ENCODE measurements at places on chromosomes 12 and 14.
A peak's percentile ranks its signal among the peaks of the same experiment; 100 is the strongest.

DNA sequence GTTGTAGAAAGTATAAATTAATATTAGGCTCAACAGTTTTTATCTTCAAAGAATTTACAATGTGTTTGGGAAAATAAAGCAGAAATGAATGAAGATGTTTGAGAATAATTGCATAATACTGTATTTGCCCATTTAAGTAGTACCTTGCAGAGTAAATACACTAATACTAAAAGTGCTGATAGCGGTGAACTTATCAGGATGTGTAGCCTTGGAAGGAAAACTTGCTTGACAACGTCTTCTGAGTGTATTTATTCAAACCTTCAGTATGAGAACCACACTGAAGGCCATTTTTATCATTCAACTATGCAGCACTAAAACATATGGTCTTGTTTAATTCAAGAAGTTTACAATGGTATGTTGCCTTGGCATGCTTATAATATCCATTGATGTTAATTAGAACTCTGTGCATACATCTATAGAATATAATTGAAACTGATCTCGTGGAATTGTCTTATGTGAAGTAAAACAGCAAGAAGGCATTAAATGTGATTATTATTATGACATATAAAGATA is 41.3 kb downstream of the MSRB3 start:
- DNase-seq, result no peak

GRCh38 chr12:52211716-52212585 is 20.1 kb upstream of the KRT80 start:
- peak; percentile 38 for DNase-seq

- DNase-seq, result no peak
Measured at GRCh38 chr12:44999355-44999754, 51.5 kb downstream of the DBX2 start.

- DNase-seq, result peak; percentile 95
Measured at GRCh38 chr14:22986508-22987054, 4.2 kb upstream of the AJUBA start.

DNA sequence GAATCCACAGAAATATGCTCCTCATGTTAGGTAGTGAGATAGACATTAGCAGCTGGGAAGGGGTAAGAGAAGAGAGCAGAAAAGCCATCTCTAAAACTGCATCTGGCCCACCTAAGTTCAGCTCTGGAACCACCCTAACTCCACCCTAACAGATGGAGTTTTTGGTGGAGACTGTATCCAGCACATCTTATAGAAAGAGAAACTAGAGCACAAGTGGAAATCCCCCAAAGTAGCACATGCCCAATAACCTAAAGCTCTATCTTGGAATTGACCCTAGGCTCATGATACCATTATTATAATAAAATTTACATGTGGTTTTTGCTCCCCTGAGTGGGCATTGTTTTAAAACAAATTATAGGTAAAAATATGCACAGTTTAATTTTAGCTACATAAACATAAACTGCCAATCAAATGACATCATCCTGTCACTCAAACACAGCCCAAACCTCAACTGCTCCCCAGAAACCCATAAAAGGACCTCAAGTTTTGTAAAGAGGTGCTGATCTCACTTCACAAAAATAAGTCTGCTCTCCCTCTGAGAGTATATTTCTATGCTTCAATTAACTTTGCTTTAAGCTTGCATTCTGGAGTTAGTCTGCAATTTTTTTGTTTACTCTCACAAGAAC is 206.4 kb downstream of the PIK3C2G start:
- no peak for DNase-seq

DNA sequence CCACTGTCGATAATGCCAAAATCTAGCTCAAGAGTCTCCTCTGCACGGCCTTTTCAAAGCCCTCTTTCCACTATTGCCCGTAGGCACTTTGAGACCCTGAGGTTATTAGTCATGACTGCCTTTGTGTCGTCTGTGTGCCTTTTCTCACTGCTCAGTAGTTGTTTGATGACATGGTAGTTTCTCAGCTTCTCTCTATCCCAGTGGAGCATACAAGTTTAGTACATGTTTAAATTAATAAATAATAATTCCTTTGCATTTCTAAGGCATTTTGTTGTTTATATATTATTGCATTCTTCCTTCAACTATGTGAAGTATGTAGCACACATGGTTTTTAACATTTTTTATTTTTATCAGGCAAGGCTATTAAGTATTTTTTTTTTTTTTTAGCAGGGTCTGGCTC is 458.1 kb downstream of the PCNX1 start:
- DNase-seq, result no peak

DNA sequence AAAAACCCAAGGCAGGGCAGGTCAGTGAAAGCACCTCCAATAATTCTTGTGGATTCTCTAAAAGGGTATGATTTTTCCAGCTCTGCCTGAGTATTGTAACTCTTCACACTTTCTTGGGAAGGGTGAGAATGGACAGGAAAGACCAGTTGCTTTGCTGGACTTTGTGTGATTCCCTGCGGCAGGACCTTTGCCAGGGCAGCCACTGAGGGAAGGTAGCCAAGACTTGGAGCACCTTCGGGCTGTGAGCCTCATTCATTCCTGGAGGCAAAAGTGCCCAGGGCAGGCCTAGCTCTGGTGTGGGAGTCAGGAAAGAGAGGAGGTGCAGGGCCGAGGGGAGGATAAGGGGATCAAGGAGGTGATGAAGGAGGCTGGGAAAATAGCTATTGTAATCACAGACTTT is 80.2 kb downstream of the VCPKMT start:
- DNase-seq, result no peak

- DNase-seq, result no peak
Measured at GRCh38 chr14:90970167-90970600, 90.3 kb downstream of the RPS6KA5 start.

DNA sequence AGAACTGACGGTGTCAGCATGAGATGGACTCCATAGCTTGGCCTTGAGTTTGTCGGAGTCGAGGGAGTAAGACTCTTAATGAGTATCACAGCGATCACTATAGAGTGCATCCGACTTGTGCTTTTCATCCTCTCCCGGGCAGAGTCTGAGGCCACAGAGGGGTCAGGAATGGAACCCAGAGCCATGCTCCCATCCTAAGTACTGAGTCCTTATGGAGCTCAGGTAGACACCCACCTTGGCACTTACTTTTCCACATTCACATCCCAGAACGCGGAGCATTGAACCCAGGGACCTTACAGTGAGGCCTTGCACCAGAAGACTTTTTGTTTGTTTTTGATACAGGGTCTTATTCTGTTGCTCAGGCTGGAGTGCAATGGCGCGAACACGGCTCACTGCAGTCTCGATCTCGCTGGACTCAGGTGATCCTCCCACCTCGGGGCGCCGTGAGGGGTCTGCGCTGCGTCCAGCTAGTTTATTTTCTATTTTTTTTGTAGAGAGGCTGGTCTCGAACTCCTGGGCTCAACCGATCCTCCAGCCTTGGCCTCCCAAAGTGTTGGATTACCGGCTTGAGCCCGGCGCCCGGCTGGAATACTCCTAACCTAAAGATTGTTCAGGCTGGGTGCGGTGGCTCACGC is 719 bp upstream of the SRSF9 start:
- no peak for DNase-seq

- no peak for DNase-seq
Measured at GRCh38 chr12:26062566-26062965, 62.3 kb downstream of the BHLHE41 start.

- DNase-seq, result no peak
Measured at GRCh38 chr12:131137836-131138637, 184.3 kb downstream of the ADGRD1 start.

- no peak for DNase-seq
Measured at GRCh38 chr12:123150275-123150743, 581 bp downstream of the PITPNM2 start.

DNA sequence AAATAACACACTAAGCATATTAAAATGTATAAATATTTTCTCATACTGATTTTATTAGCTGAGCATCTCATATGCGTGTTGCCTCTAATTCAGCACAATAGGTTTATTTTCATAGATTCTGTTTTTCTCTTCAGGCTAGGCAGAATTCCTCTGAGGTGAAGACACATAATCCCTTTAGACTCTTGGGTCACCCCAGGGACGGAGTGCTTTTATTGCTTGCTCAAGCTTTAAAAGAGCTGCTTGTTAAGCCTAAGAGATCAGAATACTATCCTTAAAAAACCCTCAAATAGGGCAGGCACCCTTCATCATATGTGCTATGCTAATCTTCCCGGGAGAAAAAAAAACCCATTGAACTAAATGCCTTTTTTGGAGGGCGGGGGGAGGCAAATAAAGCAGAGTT is 390.1 kb downstream of the KCNH5 start:
- DNase-seq, result no peak

DNA sequence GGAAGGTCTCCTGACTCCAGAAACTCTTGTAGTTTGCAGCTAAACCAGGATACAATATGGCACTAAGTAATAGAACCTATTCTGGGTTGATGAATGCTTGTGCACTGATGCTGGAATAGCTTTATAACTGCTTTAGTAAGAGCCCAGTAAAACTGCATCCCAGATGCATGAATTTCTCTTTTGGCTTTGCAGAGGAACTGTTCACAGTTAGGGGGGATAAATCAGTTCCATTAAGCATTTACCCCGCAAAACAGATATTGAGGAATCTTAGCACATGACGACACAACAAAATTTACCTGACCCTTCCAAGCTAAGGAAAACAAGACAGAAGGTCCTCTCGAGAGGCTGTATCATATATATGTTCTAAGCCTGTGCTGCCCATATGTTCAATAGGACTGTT is 457.4 kb downstream of the FOXG1 start:
- no peak for DNase-seq

- DNase-seq, result no peak
Measured at GRCh38 chr12:80909370-80909769, 28.4 kb downstream of the LIN7A start.

- no peak for DNase-seq
Measured at GRCh38 chr12:100020370-100020769, 35.6 kb upstream of the ANKS1B start.

DNA sequence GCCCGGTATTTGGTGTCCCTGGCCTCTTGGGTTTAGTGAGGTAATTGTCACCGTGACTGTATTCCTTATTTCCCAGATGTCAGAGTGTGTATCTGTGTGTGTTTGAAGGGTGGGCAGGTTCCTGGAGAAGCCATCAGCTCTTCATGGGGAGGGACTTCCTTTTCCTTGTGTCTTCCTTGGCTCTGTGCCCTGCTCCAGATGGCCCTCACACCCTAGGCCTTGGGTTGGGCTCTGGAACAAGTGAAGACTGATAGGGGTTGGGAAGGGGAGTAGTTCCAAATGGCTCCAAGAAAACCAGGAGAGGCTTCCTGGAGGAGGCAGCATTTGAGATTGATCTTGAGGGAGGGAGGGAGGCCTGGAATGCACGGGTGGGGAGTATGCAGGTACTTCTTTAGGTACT is 43.8 kb upstream of the PRIMA1 start:
- DNase-seq, result no peak

DNA sequence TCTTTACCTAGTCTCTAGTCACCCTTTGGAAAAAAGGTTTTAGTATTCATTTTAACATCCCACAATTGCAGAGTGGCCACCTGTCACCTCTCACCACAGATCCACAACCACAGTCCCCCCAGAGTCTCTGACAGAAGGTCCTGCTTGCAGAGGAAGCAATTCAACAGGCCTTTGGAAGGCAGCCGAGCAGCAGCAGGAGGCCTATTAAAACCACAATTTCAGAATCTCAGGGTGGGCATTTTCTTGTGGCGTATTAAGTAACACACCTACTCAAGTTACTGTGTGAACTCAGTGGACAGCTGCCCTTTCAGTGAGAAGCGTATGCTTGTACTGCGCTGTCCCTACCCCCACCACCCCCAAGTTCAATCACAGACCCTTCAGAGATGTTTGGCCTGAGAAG is 234.0 kb upstream of the HMGA2 start:
- no peak for DNase-seq

DNA sequence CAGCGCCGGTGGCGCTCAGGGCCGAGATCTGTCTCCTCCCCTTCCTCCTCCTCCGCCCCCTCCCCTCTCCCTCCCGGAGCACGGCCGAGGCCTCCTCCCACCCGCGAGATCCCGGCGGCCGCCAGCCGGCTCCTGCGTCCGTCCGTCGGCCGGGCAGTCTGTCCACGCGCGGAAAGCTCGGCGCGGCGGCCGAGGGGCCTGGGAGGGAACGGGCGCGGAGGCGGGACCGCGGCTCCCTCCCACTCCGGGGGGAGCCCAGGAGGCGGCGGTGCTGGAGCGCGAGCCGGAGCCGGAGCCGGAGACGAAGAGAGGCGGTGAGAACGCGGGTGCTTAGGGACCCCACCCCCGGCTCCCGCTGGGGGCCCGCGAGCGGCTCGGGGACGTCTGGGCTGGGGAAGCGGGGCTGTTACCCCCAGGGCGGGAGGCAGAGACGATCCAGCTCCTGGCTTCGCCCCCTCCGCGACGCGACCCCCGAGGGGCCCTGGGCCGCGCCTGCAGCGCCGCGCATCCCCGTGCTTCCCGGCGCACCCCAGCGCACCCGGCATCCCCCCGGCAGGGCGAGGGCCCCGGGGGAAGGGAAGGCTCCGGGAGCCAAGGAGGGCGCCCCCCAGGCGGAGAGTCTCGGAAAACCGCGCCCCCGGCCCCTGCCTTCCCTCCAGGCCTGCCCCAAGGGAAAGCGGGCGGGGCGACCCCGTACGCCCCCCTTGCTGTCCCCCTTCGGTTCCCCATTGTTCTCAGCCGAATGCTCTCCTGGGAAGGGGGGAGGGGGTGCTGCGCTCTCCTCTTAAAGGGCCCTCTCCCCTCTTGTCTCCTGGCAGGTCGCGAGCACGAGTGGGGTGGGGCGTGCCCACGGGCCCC is at the start of gene DTX1:
Gene DTX1 (plus strand): TSS at position 100 of the 858 bp plus-strand sequence. CDS start 1,463 bp downstream, outside the sequence.
- DNase-seq, result no peak

- DNase-seq, result no peak
Measured at GRCh38 chr14:101808894-101809670, 47.6 kb downstream of the PPP2R5C start.

- DNase-seq, result no peak
Measured at GRCh38 chr12:46920499-46920898, 94.7 kb upstream of the SLC38A4 start.

GRCh38 chr12:104058802-104059201 is 5.5 kb upstream of the HCFC2 start:
- no peak for DNase-seq

DNA sequence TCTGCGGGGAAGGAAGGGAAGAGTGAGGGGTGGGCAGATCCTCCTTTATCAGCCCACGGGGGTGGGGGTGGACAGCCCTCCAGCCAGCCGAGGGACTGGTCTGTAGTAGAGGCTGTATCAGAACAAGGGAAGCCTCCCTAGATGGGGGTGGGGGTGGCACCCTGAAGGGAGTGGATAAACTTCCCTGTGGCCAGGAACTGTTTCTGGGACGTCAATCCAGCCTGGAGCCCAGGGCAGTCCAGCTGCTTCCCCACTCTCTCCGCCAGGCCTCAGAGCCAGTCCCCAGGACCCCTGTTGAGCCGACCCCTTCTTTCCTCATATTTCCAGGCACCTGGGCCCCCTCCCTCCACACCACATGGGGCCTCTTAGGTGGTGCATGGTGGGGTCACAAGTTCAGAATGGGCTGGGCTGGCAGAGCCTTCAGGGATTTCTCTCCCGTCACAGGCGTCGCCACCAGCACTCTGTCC is 6.7 kb downstream of the PLD4 start:
- no peak for DNase-seq

- DNase-seq, result no peak
Measured at GRCh38 chr14:93033983-93034670, 81.6 kb downstream of the ITPK1 start.

GRCh38 chr12:44459569-44459968 is 416.5 kb downstream of the NELL2 start:
- DNase-seq, result no peak

Measured in cardiac septum (tissue), 1 donor.